Stimulated activated CD4-positive, alpha-beta T cell treated with anti-CD3 and anti-CD28 coated beads, Interleukin-2, amount 100 ng/mL, for 4 hours (primary cell): ENCODE measurements at places on chromosomes 2 and 18.

GRCh38 chr2:14423145-14423906 is 209.2 kb upstream of the LRATD1 start:
- no peak for DNase-seq

- no peak for DNase-seq
These were observed 30.7 kb downstream of the LYPD6B start for GRCh38 chr2:149068996-149069888.

DNA sequence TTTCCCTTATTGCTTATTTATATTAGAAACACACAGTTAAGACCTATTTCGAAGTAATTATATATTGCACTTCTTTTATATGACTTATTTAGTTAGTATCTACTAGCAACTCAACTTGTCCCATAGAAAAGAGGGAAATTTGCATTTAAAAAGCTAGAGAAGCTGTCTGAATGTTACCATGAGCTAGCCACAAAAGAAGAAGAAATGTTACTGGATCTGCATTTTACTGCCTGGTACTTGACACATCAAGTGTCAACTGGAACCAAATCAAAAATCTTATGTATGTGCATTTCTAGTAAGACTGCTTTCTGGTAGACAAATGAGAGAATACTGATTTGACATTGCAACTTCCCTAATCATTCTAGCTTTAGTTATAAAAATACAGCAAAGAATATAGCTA is 424.6 kb upstream of the VRK2 start:
- DNase-seq = no peak

GRCh38 chr2:239889641-239890121 is 135.5 kb downstream of the NDUFA10 start:
- DNase-seq = no peak

DNA sequence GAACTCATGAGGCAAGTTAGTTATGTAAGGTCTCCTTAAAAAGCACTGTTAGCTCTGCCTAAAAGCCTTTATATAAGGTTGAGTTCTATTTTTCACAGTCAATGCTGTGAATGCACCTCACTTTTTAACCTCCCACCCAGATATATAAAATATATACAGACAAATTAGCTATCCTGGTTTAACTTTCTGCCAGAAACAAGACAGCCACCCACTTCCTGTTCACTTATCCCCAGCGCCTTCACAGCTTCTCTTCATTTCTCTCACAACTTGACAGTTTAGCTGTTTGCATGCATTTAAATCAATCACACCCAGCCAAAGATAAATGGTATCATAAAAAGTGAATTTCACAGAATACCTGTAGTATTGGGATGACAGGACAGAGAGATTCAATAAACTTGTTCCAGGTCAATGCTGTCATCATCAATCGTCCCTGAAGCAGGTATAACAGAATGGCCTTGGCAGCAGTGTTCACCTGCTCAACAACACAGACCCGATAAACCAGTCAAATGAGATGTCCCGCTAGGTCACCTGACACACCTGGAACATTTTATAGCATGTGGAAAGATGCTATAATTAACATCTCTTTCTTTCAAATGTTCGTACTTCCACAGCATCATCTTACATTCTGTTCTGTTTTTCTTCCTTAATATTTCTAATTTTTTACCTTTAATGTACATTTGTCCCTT is 55.7 kb downstream of the RTTN start:
- no peak for DNase-seq
